ENCODE measurements at places on chromosomes 3 and 15. TPM values are rescaled to one million over a fixed set of nuclear protein-coding genes. Genes with fewer than 3 reads are reported as not detected.

TMOD3 gene
- 48.9 TPM for total RNA-seq

ARPP19 gene
- total RNA-seq, result 186 TPM

DNA sequence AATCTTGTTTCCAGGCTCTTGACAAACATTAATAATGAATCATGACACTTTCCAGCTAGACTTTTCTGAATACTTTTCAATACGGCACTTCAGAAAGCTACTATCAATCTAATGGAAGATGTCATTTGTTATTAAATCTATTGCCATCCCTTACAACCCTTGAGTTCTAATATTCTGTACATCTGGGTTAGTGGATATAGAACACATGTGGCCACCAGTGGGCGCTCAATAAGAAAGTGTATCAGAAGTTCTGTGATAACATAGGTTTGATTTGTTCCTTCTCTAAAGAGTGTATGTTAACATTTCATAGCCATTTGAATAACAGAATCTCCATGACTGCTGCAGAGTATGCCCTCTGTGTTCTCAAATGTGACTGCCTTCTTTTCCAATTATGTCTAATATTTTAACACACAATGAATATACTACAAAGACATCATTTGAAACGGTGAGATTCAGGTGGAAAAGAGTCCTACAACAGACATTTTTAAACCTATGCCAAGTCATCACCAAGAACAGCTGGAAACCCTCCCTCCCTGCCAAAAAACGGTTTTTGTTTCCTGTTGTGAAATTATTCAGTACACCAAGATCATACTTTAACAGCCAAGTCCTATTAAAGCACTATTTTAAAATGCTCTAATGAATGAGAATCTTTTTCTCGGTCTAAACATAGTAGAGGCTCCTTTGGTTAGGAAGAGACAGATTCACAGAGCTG lies 22.2 kb downstream of the ALDH1A2 start:
- DNase-seq, result peak; percentile 18

GRCh38 chr3:173699353-173699752 lies 301.8 kb downstream of the NLGN1 start:
- DNase-seq, result no peak

EEFSEC gene
- total RNA-seq, result 22.4 TPM

- DNase-seq, result no peak
Observed at GRCh38 chr15:65888981-65889380, 19.7 kb downstream of the RAB11A start.

MYO5C gene
- 0.98 TPM for total RNA-seq

- DNase-seq, result no peak
Observed at GRCh38 chr15:76815421-76815820, 89.7 kb downstream of the SCAPER start.
